MV-4-11 (cell line): ENCODE measurements at places on chromosomes 2 and 18.
A peak's percentile ranks its signal among the peaks of the same experiment; 100 is the strongest.

DNA sequence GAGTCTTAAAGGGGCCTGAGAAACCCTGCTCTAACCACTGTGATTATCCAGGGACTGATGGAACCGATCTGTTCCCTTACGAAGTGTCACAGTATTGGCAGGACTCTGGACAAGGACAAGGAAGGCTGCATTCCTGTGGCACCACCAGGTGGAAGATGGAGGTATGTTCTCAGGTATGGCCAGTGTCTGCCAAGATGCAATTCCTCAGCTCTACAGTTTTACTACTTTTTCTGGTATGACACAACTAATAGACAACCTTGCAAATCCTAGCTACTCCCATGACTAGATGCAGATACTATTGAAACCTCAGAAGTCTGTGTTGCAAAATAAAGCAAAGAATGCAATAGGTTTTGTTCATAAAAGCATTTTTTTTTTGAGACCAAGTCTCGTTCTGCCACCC is 14.6 kb downstream of the RAB31 start:
- DNase-seq, result no peak

GRCh38 chr18:58026395-58026794 is 17.6 kb upstream of the NEDD4L start:
- DNase-seq, result no peak

GRCh38 chr2:152355409-152355831 is 20.4 kb downstream of the FMNL2 start:
- no peak for DNase-seq

DNA sequence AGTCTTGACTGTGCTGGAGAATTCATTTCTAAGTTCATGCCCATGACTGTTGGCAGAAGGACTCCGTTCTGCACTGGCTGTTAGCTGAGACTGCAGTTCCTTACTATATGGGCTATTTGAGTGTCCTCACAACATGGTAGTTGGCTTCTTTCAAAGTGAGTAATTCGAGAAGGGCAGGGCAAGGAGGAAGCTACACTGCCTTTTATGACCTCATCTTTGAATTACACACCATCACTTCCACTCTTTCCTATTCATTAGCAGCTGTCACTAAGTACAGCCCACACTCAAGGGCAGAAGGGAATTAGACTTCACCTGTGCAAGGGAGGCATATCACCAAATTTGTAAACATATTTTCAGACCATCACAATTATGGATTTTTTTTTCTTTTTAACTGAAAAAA is 55.9 kb upstream of the EPAS1 start:
- peak; percentile 44 for DNase-seq

DNA sequence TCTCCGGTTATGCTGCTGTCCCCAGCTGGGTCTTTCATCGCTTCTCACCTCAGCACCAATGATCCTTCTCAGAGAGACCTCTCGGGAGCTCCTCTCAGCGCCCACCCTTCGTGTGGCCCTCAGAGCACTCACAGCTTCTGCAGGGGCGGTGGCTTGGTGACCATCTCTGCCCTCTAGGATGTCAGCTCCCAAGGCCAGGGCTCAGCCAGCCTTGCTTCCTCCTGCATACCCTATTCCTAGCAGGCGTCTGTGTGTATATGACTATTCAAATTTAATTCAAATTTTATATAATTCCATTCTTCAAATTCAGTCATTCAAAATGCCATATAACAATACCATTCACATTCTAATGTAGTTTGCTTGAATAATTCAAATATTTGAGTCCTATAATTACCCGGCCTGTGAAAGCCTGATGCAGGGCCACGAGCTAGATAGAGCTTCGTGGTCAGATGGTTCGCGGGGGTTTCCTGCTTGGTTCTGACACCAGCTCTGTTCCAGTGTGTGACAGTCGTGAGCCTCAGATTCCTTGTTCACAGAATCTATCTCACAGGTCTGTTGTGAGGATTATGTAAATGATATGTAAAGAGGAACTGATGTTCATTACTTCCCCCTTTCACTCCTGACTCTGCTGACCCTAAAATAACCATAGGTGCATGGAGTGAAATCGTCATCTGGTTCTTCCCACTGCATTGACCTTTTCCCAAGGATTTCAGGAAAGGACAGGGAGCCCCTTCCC is 94.0 kb upstream of the CNGA3 start:
- peak; percentile 92 for DNase-seq

- no peak for DNase-seq
Measured at GRCh38 chr2:2667690-2668089, 336.6 kb upstream of the MYT1L start.

- DNase-seq, result no peak
Measured at GRCh38 chr2:105057005-105057404, 19.1 kb downstream of the MRPS9 start.

DNA sequence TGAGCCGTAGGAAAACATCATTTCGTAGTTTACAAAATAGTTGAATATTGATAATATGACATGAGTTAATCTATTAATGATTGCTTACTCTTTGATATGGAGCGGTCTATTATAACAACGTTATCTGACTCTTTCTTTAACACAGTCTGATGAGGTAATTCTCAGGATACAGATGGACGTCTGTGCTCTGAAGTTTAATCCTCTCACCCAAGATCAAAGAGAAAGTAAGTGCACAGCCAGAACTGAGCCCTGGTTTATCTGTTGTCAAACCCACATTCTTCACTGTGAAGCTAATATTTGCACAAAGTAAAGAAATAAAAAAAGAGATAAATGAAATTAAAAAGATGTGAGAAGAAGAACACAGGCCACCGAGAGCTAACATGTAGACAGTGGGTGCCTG is 190.9 kb upstream of the COPS8 start:
- DNase-seq, result no peak

- peak; percentile 40 for DNase-seq
Measured at GRCh38 chr18:9433671-9434121, 41.6 kb upstream of the RALBP1 start.

- no peak for DNase-seq
Measured at GRCh38 chr2:60405271-60405919, 148.1 kb downstream of the BCL11A start.

- DNase-seq, result no peak
Measured at GRCh38 chr18:60020107-60020925, 120.5 kb downstream of the PMAIP1 start.

GRCh38 chr2:8335801-8336200 is 346.1 kb upstream of the ID2 start:
- no peak for DNase-seq

DNA sequence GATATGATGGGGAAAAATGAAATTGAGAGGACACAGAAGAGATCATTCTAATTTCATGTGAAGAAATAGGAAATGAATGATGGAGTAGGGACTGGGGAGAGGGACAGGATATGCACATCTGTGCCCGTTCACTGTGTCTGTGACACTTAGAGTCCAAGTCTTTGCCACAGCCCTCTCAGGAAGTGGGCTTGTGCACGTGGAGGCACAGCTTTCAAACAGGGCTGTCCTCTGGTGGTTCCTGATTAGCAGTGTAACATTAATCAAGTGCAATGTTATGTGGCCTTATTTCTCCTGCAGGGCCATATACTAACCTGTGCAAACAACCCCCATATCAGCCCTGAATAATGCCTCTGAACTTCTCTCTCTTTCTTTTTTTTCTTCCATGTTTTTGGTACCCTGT is 312.2 kb upstream of the FAM98A start:
- no peak for DNase-seq

DNA sequence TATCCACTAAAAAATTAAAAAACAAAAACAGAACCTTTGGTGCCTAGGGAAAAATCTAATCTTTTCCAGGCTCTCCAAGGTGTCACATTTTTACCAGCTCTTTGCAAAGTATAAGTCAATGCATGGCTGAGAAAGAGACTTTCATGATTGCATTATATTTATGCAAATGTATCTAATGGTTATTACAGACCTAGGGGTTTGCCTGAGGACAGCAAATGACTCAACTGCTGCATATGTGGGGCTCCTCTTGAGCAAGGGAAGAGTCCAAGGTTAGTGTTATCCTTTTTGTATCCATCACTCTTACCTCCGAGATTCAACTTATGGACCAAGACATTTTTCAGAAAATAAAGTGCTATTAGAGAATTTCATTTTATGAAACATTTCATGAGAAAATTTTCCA is 33.9 kb upstream of the RMP24 start:
- DNase-seq, result no peak

DNA sequence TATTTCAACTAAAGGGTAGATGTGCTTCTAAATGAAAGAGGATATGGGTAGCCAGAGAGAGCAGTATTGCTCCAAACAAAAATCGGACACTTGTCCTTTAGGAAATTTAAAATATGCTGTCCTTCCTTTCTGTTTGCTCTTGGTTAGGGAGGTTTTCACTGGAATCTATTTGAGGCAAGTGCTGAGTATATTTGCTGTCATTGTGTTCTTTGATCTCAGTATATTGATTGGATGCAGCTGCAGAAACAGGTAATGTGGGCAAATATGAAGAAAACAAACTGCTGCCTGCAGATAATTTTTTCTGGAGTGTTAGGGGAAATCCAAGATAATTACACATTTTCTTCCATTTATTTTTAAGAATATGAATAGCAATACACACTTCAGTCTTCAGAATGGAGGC is 410.2 kb downstream of the NCKAP5 start:
- DNase-seq, result no peak

- peak; percentile 99 for DNase-seq
Measured at GRCh38 chr2:44753552-44754285, 187.8 kb upstream of the SIX3 start.

GRCh38 chr18:13627639-13628038 is 98.7 kb downstream of the FAM210A start:
- no peak for DNase-seq
